ENCODE measurements at places on chromosomes 3 and 15. TPM values are rescaled to one million over a fixed set of nuclear protein-coding genes. Genes with fewer than 3 reads are reported as not detected.

Gene KIF15
- 6.3 TPM for total RNA-seq

Gene SAXO2
- total RNA-seq, result 0.52 TPM

Gene ERC2
- total RNA-seq, result 1.0 TPM

Gene FAM107A
- under 0.01 TPM for total RNA-seq

Gene SCN10A
- total RNA-seq, result not detected

Gene ACSBG1
- under 0.01 TPM for total RNA-seq

Gene FGF7
- 7.3 TPM for total RNA-seq

Gene TLR9
- total RNA-seq, result not detected

Measured in skeletal muscle tissue (tissue), 5 donors.